ENCODE measurements at places on chromosomes 16 and 17.

GRCh38 chr17:70658317-70658716 lies 489.0 kb downstream of the KCNJ2 start:
- no peak for DNase-seq

DNA sequence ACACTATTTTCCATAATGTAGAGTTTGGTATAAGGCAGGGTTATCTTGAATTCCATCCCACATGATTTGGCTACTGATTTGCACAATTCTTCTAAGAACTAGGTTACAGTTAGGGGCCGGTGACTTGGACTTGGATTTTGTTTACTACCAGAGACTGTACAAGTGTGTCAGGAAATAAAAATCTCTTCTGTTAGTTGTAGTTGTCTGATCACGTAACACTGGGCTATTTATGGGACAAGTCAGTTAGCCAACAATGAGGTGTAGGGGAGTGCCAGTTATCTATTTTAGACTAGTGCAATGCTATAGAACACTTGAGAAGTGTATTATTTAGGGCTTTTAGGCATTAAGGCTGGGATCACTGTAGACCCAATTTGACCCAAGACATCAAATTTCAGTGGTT lies 39.7 kb upstream of the GHDC start:
- DNase-seq, result no peak

DNA sequence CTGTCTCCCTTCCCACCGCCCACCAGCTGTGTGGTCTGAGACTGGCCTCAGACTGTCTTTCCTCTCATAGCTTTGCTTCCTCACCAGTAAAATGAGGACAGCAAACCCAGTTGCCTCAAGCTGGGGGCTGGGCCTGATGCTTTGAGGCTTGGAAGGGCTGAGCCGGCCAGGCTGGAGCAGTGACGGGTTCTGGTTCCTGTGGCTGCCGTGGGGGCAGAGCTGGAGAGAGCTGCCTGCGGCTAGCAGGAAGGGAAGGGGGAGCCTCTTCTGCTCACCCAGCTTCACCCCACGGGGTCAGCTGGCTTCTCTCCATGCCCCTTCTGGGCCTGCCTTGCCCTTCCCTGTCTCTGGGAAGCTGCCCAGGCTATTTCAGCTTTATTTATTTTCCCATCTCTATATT lies 23.7 kb downstream of the LASP1 start:
- no peak for DNase-seq

DNA sequence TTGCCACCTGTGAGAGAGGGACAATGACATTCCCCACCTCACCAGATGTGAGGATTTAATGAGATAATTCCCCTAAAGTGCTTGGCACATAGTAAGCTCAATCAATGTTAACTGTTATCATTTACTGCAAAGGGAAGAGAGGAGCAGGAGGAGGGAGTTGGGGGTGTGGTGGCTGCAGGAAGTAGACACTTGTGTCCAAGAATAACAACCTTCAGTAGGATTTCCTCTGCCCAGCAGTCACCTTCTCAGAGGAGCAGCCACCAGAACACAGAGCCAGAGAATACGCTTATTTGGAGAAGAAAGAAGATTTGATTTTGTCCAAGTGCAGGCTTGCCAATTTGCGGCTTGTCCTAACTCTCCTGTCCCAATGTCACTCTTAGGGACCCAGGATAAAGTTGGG lies 10.2 kb downstream of the CBX4 start:
- no peak for DNase-seq

GRCh38 chr16:60810250-60810649 lies 1226.0 kb downstream of the CDH8 start:
- no peak for DNase-seq

DNA sequence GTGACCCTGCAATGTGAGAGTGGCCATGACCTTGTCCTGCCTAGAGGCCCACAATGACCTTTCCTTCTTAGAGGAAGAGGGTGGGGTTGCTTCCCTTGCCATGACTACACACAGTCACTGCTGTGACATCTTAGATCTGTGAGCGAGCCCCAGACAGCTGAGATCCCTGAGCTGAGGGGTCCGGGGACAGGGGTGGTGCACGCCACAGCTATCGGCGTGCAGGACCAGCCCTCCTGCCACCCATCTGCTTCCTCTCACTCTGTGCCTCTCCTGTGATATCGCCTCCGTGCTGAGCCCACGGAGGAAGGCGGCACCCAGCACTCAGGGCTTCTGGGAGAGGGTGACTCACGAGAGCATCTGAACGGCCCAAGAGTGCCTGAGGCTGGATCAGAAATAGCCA lies 35.2 kb downstream of the KIAA0513 start:
- DNase-seq, result no peak

DNA sequence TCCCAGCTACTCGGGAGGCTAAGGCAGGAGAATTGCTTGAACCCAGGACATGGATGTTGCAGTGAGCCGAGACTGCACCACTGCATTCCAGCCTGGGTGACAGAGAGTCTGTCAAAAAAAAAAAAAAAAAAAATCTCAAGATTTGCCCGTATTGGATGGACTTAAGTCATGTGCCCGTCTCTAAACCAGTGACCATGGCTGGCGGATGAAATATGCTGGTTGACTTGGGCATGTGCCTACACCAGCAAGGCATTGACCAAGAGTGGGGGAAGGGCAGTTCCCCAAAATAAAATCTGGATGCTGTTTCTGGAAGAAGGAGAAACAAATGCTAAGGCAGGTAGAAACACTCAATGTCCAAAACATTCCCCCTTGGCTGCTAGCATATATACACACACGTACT lies 21.5 kb upstream of the COL1A1 start:
- DNase-seq, result no peak

DNA sequence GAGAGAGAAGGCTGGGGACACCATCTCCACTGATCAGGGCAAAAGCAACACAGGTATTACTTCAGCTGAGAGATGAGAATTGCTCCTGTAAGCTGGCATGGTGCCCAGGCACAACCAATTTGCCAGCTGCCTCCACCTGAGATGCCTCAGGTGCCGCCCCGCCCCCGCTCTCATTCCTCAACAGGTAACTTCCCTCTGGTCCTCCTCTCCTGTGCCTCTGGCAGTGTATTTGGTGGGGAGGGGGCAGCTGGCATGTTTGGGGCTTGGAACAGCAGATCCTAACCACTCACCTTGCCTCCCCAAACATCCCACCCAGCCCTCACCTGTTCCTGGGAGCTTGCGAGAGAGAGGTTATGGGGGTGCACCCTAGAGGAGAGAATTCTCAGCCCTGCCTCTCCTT lies 2.9 kb upstream of the SRCIN1 start:
- DNase-seq, result no peak

GRCh38 chr16:1105888-1106620 lies 10.0 kb upstream of the C1QTNF8 start:
- no peak for DNase-seq

DNA sequence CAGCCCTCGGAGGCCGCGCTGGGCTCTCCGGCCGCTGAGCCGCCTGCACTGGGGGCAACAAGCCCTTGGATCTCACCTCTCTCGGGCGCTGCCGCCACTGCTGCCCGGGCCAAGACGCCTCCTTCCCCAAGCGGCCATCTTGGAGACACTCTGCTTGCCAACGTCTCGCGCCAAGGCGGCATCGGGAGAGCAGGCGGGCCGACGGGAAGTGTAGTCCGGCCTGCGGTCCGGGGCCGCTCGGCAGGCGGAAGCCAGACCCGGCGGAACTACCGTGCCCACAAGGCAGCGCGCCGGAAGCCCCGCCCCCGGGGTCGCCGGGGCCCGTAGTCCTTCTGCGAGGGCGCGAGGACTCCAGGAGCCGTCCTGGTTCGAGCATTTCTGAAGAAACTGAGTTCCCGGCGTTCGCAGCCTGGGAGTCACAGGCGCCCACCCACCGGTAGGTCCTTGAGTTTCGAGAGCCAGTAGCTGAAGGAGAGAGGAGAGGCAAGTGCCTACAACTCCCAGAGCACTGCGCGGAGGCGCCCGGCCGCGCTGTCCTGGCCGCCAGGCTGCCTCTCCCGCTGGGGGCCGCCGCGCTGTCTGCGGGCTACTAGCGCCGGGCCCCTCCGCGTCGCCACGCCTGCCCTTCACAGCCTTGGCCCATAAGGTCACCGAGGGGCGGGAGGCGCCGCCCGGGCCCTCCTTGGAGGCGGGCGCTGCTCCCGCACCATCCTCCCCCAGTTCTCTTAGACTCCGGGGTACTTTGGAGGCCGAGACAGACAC lies at the start of gene TMEM11:
Gene TMEM11 (minus strand): TSS at position 147 of the 762 bp plus-strand sequence. CDS start 9 bp downstream, at position 138.
- peak; percentile 88 for DNase-seq

DNA sequence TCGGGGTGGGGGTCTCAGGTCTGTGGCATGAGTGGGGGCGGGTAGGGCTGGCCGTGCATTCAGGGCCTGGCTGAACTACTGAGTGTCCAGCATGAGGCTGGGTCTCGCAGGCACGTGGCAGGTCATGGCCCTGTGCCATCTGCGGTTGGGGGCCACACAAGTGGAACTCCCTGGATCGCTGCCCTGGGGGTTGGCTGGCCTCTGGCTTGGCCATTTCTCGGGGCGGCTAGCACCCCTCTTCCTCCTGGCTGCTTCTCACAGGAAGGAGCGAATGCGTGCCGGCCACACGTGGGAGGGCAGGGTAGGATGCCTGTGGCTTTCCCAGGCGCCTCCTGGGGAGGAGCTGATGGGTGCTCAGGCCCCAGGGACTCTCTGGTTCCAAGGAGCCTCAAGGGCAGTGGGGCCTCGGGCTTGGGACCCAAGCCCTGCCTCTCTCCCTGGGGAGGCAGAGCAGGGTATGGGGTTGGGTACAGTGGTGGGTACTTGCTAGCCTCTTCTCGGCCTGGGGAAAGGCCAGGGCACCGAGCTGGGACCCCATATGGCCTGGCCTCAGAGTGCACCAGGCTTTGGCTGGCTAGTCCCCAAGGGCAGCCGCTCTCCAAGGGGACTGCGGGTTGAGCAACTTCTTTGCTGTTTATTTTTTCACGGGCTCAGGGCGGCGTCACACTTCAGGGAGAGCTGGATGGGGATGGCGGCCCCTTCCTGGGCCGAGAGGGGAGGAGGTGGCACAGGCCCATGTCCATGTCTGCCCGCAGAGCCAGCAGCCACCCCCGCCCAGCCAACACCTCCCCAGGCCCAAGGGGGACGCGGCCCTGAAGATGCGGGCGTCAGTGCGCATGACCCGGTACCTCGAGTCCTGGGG lies 37.5 kb downstream of the ADCY7 start:
- DNase-seq, result no peak

DNA sequence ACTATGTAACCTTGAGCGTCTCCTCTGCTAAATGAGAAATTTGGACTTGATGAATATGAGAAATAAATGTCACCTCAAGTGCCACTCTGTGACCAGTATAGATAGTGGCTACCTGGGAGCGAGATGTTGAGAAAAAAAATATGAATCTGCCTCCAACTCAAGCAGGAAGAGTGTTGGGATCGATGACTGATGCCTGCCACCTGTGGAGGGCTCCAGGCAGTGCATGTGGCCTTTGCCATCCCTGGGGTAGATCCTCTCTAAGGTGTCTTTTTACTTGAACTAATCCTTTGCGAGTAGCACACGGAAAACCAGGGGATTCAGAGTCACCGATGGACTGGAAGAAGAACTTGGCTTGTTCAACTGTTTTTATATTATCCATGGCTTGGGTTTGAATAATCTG lies 9.4 kb downstream of the CCDC182 start:
- no peak for DNase-seq

DNA sequence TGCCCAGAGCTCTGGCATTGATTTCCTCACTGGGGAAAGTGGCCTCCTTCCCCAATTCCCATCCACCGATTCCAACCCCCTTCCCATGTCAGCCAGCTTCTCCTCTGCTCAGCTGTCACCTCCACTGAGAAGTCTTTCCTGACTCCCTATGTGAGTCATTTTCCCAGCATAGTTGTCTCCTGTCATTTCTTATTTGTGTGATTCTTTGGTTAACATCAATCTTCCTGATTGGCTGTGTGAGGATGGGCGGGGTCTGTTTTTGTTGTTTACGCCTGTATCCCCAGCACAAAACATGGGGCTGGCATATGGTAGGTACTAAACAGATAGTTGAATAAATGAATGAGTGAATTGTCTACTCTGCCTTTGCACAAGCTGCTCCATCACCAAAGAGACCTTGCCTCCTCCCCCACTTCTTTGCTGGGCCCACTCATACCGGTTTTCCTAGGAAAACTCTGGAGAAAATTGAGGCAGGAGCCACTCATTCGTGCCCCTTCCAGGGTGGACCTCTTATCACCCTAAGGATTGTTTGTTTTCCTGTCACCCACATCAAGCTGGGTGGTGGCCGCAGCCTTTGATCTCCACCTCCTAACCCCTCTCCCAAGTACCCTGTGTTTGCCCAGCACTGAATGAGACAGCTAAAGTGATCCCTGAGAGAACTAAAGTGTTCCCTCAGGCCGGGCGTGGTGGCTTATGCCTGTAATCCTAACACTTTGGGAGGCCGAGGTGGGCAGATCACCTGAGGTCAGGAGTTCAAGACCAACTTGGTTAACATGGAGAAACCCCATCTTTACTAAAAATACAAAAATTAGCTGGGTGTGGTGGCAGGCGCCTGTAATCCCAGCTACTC lies 1.2 kb upstream of the GRB7 start:
- no peak for DNase-seq

- no peak for DNase-seq
Measured at GRCh38 chr17:44124118-44124438, 637 bp upstream of the HDAC5 start.

DNA sequence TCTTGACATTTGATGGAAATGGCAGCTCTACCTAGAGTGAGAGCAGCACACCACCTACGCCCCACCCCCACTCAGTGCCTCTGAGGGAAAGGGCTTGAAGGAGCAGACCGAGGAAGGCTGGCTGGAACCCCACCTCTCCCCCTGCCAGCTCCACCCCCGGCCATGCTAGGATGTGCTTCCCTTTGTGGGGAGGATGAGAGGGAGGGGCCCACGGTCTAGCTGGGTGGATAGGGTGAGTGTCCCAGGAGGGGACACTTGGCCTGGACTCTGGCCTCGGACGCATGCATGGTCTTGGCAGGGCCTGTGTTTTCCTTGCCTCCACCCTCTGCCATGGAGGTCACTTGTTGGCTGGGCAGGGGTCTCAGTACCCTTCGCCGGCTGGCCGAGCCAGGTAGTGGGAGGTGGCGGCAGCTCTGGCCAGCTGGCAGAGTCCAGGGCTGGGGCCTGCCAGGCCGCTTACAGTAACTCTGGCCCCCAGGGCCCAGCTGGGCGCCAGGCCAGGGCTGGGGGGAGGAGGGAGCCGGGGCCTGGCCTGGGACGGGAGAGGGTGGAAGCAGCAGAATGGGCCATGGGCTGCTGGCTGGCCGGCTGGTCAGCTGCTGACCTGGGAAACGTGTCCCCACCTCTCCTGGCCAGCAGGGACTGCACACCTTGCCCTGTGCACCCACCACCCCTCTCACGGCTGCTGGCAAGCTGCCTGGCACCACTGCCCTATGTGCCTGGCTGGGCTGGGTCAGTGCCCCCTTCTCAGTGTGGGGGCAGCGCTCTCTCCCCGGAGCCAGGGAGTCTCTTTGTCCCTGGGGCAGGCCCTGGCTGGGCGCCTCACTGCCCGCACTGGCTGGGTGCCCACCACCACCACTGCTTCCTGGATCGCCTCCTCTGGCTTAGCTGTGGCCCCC lies 23.0 kb downstream of the RARA start:
- DNase-seq, result no peak

GRCh38 chr17:17545031-17545820 lies 46.3 kb downstream of the PEMT start:
- DNase-seq, result no peak

Measured in activated naive CD4-positive, alpha-beta T cell (primary cell).